Urothelium cell line (cell line): ENCODE measurements at places on chromosomes 11 and 22.

DNA sequence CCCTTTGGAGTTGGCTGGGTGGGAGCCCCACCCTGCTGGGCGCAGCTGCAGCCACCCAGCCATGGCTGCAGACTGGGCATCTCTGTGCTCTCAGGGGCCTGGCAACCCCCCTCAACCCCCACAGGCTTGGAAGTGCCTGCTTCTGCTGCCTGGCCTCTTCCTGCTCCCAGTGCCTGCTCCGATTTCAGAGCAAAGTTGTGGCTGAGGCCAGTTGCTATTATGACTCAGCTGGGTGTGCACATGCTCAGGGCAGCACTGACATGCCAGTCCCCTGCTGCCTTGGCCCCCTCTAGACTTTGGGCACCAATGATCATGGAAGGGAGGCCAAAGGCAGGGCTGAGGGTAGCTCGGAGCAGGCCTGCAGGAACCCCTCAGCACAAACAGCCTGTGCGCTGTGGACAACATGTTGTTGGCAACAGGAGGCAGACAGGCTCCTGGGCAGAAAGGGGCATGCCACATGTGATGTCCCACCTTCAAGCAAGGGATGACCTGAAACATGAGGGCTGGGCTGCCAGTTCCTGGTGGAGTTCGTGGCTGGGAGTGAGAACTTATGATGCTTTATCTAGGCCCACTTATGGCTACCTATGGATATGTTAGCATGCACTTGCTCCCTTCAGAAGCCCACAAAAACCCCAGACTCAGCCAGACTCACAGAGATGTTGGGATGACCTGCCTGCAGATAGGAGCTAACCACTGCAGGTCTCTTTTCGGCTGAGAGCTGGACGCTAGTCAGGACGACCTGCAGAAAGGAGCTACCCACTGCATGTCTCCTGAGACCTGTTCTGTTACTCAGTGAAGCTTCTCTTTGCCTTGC lies 96.4 kb upstream of the AMOTL1 start:
- no peak for DNase-seq

- no peak for DNase-seq
Observed at GRCh38 chr11:11982975-11983374, 25.5 kb downstream of the DKK3 start.

GRCh38 chr11:102530558-102530957 lies at the start of gene MMP7:
MMP7 (minus strand) TSS chr11:102530747; CDS start chr11:102530700, 47 bp downstream.
- DNase-seq, result peak; percentile 44

GRCh38 chr11:22461626-22462025 lies 123.4 kb downstream of the SLC17A6 start:
- no peak for DNase-seq

DNA sequence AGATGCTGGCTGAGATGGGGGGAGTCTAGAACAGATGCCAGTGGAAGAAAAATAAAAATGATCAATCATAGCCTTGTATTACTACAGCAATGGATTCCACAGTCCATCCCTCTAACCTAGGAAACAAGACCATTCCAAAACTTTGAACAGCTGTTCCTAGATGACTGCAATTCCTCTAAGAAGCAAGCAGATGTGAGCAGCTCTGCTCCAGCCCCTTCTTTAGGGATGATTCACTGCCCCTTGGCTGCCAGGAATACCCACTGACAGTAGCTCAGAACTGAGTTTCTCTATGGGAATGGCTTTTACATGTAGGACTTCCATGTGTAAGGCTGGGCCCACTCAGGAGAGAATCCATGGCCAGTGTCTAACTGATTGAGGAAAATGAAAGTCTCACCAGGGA lies 943.9 kb downstream of the OPCML start:
- no peak for DNase-seq

GRCh38 chr22:27752771-27753170 lies 48.8 kb downstream of the MN1 start:
- DNase-seq, result peak; percentile 52

- DNase-seq, result peak; percentile 64
Observed at GRCh38 chr11:121595717-121596161, 143.0 kb upstream of the SORL1-AS1 start.

DNA sequence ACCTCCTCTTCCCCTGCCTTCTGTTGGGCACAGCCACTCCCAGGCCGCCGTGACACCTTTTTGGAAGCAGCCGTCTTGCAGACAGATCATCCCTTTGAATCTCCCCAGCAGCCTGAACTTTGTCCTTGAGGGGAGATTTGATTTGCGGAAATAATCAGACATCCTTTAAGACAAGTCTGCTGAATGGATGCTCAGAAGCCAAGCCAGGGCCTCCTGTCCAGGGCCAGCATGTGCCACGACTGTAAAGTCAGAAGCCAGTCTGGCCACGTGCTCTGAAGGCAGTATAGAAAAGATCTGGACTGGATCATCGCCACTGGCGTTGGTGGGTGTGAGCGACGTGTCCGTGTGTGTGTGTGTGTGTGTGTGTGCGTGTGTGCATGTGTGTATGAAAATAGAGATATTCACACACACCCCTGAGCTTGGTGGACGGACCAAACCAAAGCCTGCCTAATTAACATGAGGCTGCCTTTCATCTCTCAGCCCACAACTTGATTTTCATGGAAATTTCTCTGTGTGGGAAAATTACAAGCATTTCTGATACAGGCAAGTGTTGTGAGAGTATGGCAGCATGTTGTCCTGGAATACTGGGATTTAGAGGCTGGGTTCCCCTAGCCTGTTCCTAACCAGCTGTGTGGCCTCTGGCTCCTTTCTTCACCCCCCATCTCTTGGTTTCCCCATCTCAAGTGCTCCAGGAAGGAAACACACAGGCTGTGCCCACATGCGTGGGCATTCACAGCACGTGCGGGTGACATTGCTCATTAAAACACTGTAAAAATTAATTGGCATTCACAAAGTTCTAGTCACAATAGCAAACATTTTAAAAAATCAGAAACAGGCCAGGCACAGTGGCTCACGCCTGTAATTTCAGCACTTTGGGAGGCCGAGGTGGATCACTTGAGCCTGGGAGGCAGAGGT lies 61.8 kb upstream of the WNT7B start:
- DNase-seq, result no peak

GRCh38 chr11:133795088-133795487 lies 50.2 kb downstream of the SPATA19 start:
- no peak for DNase-seq

GRCh38 chr11:33891714-33892327 lies at the start of gene LMO2:
LMO2 (minus strand) TSS chr11:33892076; CDS start chr11:33869716, 22,360 bp downstream.
- no peak for DNase-seq

DNA sequence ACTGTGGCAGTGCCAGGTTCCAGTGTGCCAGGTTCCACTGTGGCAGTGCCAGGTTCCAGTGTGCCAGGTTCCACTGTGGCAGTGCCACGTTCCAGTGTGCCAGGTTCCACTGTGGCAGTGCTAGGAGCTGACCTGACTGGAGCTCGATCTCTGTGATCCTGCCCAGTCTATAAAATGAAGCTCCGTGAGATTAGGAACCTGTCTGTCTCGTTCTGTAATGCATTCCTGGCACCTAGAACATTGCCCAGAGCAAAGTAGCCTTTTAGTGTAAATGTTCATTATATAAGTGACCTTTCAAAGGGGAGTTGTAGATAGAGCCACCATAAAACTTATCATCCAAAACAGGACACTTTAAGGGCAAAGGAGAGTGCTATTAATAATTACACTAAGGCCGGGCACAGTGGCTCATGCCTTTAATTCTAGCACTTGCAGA lies 36.0 kb downstream of the ART5 start:
- DNase-seq, result no peak

DNA sequence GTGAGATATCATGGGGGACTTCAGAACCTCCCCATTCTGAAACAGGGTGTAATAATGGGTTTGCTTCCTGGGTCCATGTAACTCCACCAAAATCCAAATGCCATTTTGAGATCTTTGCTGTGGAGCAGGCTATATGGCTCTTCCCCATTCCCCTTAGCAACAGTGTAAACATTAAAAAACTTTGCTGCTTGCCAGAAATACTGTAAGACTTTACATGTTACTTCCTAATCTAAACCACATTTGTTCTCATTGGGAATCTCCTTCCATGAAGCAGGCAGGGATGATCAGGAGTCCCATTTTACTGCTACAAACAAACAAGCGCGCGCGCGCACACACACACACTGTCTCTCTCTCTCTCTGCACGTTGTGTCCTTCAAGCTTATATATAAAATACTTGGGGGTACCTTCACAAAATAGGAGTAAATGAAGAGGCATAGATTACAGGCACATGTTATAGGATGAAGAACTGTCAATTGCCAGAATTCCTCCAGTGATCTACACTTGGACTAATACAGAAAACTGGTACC lies 86.5 kb downstream of the ANO3 start:
- DNase-seq, result no peak

GRCh38 chr22:39502789-39503409 lies 809 bp downstream of the MIEF1 start:
- DNase-seq, result no peak

DNA sequence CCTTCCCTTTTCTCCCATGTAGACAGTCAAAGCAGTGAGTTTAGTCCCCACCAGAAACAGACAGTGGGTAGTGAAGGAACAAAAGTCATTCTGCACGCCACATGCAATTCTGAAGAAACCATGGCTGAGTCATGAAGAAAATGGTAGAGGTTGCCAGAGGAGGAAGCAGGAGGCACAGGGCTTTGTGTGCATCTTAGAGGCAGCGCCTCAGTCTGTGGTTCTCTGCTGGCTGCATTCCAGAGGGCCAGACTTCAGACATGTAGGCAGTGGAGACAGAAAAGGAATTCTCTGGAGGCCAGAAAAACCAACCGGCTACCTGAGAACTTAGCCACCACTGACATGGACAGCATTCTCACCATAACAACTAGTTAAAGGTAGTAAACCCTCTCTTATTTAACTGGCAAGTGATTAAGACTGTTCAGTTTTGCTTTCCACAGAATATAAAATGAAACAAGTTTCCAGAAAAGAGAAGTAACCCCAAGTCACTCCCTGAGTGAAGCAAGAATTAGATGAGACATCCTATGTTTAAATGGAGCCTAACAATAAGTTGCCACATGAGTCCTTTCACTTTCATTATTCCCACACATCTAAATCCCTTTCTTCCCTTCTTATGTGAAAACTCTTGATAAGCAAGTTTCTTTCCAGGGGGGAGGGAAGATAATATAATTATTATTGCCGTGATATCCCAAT lies 556.1 kb downstream of the SOX6 start:
- peak; percentile 78 for DNase-seq

DNA sequence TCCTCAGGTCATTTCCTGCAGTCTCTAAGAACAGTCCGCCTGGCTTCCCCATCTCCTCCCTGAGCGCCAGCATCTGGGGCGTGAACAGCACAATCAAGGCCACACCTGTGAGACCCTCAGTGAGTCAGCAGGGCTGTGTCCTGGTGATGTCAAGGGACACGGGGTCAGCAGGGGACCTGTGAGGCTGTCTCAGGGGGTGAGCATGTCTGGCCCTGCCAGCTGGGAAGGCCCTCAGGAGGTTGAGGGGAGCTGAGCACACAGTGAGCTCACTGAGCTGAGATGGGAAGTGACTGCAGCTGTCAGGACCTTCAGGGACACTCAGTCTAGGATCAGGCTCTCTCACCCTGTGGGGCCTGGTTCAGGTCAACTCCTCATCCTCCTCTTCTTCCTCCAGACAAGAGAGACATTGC lies 46.6 kb upstream of the VPREB1 start:
- DNase-seq, result no peak

GRCh38 chr22:46861468-46862367 lies 99.3 kb downstream of the TBC1D22A start:
- no peak for DNase-seq

GRCh38 chr22:25482091-25482760 lies 82.2 kb upstream of the GRK3 start:
- no peak for DNase-seq

DNA sequence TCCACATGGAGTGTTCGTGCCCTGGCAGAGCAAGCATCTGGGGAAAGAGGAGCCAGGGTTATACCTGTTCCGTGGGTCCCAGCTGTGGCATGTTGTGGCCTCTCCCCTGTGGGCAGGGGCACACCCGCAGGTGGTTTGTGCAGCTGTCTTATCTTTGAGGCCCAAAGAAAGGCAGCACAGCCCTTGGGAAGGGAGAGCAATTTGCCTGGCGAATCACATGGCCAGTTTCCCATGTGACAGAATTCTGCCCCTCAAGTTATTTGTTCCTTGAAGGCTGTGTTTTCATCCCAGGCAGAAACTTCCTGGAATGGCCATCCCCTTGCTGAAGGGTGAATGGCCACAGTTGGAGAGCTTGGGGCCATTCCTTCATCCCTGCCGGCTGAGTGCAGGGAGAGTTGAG lies 16.4 kb upstream of the COX8A start:
- DNase-seq, result no peak

DNA sequence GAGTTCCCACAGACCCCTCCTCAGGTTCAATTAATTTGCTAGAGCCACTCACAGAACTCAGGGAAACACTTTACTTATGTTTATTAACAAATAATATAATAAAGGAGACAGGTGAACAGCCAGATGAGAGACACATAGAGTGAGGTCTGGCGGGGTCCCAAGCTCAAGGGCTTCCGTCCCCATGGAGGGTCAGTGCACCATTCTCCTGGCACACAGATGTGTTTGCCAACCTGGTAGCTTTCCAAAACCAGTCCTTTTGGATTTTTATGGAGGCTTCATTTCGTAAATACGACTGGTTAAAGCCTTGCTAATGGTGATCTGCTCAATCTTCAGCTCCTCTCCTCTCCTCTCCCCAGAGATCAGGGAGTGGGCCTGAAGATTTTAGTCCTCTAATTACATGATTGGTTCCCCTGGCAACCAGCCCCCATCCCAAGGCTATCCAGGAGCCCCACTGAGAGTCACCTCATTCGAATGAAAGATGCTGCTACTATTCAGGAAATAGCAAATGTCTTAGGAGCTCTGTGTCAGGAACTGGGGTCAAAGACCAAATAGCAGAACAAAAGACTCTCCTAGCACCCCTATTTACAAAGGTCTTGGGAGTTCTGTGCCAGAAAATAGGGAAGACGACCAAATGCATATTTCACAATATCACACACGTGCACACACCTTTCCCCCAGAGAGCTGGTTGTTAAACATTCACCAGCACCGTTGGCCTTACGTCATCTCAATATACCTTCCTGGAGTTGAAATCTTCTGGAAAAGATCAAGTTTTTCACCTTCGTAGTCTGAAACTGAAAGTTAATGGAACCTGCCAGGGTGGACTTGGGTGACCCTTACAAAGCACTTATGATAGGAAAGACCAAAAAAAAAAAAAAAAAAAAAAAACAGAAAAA lies 23.8 kb upstream of the CAPRIN1 start:
- no peak for DNase-seq

DNA sequence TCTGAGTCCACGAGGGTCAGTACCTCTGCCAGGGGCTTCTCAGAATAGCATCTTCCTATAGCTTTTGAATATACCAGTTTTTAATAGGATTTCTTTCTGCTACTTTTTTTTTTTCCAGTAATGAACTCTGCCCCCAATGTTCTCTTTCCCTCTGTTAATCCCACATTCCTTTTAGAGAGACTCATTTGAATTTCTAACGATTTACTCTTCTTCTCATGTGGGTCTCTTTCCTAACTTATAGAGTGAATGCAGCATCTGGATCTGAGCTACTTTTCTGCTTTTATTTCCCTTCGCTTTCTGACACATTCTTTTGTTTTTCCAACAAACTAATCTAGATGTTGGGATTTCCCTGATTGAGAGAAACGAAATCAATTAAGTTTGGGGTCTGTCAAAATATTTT lies 71.4 kb downstream of the INSC start:
- no peak for DNase-seq
